ENCODE measurements at places on chromosomes 16 and 17.
A peak's percentile ranks its signal among the peaks of the same experiment; 100 is the strongest.

DNA sequence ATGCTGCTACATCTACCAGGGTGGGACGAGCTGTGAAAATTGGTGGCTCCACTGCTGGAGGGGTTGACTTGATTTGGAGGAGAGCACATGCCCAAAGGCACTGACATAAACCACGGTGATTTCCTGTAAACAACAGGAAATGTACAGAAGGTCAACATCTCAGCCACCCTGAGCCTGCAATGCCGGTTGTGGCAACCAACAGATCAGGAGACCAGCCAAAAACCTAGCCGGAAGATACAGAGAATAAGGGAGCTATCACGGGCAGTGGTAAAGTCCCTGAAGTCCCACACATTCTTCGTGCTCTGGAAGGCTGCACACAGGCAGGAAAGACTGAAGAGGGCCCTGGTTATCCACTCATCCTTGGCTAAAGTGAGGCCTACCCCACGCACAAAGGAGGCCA lies 56.2 kb downstream of the ADCY9 start:
- DNase-seq, result no peak

- DNase-seq, result peak; percentile 16
These were observed 161.2 kb downstream of the MRTFB start for GRCh38 chr16:14232106-14232864.

DNA sequence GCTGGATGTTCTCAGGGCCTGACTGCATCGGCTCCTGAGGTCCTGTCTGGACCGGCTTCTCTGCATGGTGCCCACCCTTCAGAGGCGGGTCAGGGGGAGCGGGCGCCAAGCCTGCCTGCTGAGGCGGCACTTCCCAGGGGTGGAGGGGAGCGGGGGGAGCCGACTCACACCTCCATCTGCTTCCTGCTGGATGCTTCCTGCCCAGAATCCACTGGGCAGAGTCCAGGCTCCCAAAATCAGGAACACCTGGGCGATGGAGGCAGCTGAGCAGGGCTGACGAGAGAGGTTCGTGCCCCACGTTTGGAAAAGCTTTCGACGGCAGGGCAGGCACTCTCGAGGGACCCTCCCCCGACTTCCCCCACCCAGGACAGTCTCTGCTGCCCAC lies 42.2 kb downstream of the TIMM22 start:
- no peak for DNase-seq

DNA sequence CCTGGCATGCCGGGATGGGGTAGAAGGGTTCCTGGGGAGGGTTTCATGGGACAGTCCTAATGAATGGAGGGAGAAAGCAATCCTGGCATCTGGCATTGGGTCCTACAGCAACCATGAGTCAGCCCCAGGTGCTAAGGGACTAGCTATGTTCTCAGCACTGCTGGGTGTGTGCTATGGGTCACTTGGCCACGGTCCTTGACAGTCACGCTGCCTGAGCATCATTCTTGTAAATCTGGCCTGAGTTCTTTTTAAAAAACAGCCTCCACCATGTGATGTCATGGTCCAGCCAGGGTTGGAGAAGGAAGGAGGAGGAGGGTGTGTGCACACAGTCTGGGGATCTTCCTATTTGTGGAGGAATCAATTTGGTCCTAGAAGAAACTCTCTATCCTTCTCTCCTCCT lies 6.2 kb upstream of the RAMP2 start:
- DNase-seq, result no peak

DNA sequence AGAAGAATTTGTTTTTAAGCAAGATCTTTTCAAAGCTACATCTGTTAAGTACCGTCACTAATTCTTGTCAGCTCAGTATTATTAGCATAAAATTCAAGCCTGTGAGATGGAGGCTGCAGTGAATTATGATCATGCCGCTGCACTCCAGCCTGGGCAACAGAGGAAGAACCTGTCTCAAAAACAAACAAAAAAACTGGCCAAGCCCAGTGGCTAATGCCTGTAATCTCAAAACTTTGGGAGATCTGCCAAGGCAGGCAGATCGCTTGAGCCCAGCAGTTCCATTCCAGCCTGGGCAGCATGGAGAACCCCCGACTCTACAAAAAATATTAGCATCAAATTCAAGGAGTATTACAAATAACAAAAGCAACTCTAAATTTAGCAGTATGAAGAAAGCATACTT lies 88.0 kb downstream of the STXBP4 start:
- no peak for DNase-seq

DNA sequence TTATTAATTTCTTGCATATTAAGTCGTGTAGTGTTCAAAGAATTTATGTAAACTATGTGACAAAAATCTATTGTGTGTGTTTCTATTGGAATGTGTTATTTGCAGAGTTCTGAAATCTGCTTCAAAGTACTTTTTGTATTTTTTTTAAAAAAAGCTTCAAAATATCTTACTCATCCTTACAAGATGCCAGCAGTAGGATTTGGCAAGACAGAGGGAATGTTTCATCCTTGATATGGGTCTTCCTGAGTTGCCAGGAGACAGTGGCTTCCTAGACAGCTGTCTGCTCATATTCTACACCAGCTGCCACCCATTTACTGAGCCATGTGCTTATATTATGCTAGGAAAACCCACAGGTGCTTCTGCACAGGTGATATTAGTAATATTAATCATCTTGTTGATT lies 36.4 kb downstream of the EFCAB5 start:
- DNase-seq, result peak; percentile 70

- no peak for DNase-seq
These were observed 204.5 kb upstream of the CDH8 start for GRCh38 chr16:62240722-62241121.

DNA sequence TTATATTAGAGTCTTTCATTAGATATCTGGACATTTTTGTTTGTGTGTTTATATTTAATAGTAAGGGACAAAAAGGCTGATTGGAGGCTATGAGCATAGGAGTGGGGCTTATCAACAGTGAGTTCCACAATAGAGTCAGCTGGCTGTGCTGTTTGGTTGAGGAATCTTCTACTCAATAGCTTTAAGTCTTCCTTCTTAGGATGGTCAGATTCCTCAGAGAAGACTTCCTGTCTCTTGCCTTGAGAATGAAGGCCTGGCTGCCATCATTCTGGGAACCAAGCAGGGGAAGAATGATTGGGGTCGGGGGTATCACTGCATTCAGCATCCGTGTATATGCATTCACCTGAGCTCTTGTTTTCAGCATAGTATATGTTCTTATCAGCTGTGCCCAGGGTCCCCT lies 31.9 kb upstream of the ABCC11 start:
- DNase-seq, result no peak

DNA sequence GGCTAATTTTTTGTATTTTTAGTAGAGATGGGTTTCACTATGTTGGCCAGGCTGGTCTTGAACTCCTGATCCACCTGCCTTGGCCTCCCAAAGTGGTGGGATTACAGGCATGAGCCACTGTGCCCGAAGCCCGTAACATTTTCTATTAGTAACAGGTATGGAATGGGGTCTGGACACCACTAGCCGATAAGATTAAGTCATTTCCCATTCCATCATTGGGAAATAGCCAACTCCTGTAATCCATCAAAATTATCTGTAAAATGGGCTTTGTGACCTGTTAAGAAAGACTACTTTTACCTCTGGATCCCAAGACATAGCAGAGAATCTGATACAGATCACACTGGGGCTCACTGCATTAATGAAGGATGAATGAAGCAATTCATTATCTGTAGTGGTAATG lies 3.9 kb upstream of the LUC7L3 start:
- peak; percentile 65 for DNase-seq
